ENCODE measurements at places on chromosomes 6 and 20. TPM values are rescaled to one million over a fixed set of nuclear protein-coding genes. Genes with fewer than 3 reads are reported as not detected.

The IMPG1 gene
- total RNA-seq = not detected

The SLC44A4 gene
- total RNA-seq = 18.6 TPM

The ULBP3 gene
- 0.38 TPM for total RNA-seq

The NCOA6 gene
- 17.7 TPM for total RNA-seq

The NOTCH4 gene
- total RNA-seq = 2.7 TPM

- H3K27ac ChIP-seq = no peak overlapping the region
- H3K4me3 ChIP-seq = no peak overlapping the region
- no peaks in the 10 kb centered on the region for H3K4me1 ChIP-seq
- no peaks in the 10 kb centered on the region for H3K36me3 ChIP-seq
- H3K27me3 ChIP-seq = no peaks in the 10 kb centered on the region
Measured at GRCh38 chr6:20313051-20313450, 88.6 kb upstream of the E2F3 start.

DNA sequence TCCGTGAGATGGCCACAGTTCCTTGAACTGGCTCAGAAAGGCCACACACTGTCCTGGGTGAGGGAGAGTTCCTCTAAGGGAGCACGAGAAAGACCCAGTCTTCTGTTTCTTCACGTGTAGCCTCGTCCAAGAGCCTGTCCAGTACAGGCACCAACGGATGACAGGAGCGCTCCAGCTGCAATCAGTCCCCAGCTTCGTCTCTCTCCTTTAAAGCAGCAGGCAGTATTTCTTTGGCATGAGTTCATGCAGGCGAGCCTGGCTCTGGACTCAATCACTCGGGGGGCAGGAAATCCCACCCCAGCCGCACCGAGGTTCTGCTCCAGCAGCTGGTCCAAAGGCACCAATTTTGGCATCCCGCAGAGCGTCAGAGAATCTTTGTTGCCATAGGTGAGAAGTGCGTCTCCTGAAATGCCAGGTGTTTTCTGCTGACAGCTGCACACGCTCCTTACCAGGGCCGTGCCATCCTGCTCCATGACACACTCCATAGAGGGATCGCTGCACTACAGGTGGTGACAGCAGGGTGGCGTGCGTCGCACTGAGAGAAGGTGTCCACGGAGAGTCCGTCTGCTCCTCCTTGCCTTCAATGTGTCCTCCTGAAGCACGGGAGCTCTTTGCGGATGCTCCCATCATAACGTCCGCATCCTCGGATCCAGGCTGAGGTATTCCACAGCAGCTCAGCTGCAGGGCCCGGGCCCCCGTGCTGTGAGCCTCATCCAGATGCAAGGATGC lies 59.6 kb upstream of the AFDN start:
- H3K27ac ChIP-seq = no peak overlapping the region
- H3K4me1 ChIP-seq = no peaks in the 10 kb centered on the region
- H3K27me3 ChIP-seq = peaks cover 87% of the 10 kb centered on the region
- H3K36me3 ChIP-seq = no peaks in the 10 kb centered on the region
- DNase-seq = peak; percentile 72

DNA sequence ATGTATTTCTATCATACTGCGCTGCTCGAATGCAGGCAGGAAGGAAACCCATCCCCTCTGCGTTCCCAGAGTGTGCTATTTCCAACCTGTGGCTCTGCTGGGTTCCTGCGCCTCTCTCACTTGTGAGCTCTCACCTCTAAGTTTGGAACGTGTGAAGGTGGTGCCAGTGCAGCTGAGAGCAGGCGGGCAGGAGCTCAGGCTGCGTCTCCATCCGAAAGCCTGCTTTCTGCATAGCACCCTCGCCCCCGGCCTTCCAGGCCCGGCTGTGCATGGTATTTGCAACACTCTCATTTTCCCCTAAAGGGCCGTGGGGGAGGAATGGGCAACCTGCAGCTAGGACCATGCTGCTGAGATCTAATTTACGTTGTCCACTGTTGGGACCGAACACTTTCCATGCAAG lies 288.0 kb upstream of the TSHZ2 start:
- H3K27me3 ChIP-seq = no peaks in the 10 kb centered on the region
- H3K36me3 ChIP-seq = no peaks in the 10 kb centered on the region
- no peak overlapping the region for H3K27ac ChIP-seq
- no peak for DNase-seq
- no peak overlapping the region for H3K4me3 ChIP-seq

DNA sequence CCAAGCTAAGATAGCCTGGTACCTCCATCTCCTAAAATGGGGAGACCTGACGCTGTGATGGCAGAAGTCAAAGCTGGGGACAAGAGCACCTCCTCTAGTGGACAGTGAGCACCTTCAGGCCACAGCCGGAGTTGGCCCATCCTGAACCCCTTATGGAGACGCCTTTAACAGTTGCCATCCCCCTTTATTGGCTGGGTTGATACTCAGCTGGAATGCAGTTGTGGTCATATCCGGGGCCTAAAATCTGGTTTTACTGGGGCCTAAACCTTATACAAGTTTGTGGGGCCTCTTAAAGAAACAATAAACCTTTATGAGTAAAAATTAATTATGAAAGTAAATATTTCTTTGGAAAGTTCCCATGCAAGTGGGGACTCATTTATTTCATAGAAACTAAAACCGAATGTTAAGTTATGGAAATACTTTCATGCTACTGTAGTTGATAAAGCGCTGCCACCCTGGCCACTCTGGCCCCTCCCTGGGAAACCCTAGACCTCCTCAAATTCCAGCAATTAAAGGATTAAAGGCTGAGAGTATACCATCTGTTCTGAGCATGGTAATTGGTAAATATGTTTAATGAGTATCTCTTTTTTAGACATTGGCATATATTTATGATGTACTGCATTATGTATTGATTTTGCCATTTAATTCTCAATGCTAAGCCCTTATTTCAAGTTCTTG lies 95.1 kb upstream of the SASH1 start:
- H3K4me3 ChIP-seq = no peak overlapping the region
- no peaks in the 10 kb centered on the region for H3K36me3 ChIP-seq
- no peak overlapping the region for H3K27ac ChIP-seq
- H3K27me3 ChIP-seq = peaks cover 13% of the 10 kb centered on the region
- no peak for DNase-seq

DNA sequence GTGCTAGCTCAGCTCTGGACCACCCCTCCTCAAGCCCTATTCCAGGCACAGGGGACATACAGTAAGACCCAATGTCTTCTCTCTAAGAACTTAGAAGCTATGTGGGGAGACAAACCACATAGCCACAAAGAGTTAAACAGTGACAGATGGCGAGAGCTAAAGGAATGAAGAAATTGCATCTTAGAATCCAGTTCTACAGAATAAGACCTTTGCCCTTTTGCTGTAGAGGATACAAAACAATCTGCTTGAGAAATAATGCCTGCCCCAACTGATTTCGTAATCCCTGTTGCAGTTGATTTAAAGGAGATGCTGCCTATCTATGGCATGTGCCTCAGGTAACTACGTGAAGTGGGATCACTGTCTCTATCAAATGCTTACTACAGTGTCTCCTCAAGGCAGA lies 31.2 kb downstream of the TNFRSF21 start:
- H3K27ac ChIP-seq = no peak overlapping the region
- H3K27me3 ChIP-seq = no peaks in the 10 kb centered on the region
- no peaks in the 10 kb centered on the region for H3K36me3 ChIP-seq
- no peak for DNase-seq

DNA sequence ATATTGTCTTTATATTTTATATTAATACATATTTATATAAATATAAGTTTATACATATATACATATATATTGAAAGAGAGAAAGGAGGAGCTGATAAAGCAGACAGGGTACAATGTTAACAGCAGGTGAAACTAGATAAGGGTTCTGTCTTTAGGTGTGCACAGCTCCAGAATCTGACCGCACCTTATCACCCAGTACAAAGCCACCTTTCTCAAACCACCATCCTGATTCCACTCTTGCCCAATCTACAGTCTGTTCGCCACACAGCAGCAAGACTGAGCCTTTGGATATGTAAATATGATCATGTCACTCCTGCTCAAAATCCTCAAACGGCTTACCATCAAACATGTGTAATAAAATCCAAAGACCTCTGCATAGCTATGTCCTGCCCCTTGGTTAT lies 34.7 kb upstream of the ASCC3 start:
- H3K27me3 ChIP-seq = no peaks in the 10 kb centered on the region
- H3K4me1 ChIP-seq = peaks cover 5% of the 10 kb centered on the region
- H3K4me3 ChIP-seq = no peak overlapping the region
- no peak overlapping the region for H3K27ac ChIP-seq
- no peaks in the 10 kb centered on the region for H3K36me3 ChIP-seq

GRCh38 chr6:11525468-11526155 lies 11.9 kb upstream of the TMEM170B start:
- no peaks in the 10 kb centered on the region for H3K36me3 ChIP-seq
- no peaks in the 10 kb centered on the region for H3K4me1 ChIP-seq

DNA sequence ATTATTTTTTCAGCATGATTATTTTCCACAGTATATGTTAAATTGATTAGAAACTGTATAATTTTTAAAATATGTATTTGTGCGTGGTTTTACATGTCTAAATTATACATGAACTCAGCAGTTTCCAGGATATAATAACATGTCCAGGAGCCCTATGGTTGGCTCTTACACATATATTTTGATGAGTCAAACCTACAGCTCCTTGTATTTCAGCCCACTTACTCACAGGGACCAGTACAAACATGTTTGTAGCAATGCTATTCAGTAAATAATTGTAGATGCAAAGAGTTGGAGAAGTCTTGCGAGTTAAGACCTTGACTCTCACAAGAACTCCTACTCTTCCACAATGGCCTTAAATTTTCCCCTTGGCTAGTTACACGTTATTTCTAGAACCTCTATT lies 107.2 kb upstream of the SASH1 start:
- no peaks in the 10 kb centered on the region for H3K36me3 ChIP-seq
- peaks cover 15% of the 10 kb centered on the region for H3K27me3 ChIP-seq
- H3K4me3 ChIP-seq = no peak overlapping the region

DNA sequence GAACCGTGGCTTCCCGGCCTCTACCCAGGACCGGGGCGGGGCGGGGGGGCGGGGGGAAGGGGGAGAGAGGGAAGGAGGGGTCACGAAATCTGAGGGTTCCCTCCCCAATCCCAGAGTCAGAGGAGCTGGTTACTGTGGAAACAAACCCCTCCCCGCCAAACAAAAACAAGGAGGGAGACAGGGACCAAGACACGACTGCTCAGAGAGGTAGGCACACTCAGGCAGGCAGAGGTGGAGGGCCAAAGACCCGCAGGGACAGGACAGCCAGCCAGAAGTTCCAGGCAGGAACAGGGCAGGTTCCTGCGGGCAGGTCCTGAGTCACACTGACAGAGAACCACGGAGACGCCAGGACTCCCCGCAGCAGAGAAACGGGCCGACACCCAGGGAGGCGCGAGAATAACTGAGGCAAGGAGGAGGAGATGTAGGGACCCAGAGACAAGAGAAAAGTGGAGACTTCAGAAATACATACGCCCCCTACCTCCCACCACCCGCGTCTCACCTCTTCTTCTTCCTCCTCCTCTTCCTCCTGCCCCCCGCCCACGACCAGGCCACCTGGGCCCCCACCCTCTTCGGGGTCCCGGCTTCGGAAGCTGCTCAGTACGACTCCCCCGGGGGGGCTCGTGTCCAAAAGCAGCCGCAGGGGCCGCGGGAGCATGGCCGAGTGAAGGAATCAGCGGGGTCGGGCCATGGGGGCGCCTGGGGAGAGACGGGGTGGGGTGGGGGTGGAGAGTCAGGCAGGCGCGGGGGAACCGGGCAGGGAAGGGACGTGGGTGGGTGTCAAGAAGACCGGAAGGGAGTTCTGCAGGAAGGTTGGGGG lies 578 bp downstream of the RGL2 start:
- peak overlapping the region; percentile 64 for H3K4me3 ChIP-seq
- H3K27ac ChIP-seq = peak overlapping the region; percentile 94
- DNase-seq = peak; percentile 86
- peaks cover 11% of the 10 kb centered on the region for H3K4me1 ChIP-seq

DNA sequence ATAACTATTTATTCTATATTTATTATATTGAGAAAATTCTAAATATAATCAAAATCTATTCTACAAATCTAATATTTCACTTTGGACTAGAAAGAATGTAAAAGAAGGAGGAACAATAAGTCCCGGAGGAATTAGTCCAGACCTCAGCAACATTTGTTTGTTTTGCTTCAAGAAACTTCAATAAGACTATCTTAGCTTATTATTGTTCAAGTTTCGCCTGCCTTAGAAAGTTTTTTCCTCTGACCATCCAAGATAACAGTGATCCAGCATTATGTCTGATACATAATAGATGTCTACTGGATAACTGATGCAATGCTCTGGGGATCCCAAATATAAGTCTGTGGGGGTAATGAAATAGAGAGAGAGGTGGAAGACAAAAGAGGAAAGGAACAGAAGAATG lies 28.7 kb upstream of the NT5E start:
- H3K27me3 ChIP-seq = no peaks in the 10 kb centered on the region
- no peak overlapping the region for H3K27ac ChIP-seq
- no peak overlapping the region for H3K4me3 ChIP-seq
- no peaks in the 10 kb centered on the region for H3K4me1 ChIP-seq

DNA sequence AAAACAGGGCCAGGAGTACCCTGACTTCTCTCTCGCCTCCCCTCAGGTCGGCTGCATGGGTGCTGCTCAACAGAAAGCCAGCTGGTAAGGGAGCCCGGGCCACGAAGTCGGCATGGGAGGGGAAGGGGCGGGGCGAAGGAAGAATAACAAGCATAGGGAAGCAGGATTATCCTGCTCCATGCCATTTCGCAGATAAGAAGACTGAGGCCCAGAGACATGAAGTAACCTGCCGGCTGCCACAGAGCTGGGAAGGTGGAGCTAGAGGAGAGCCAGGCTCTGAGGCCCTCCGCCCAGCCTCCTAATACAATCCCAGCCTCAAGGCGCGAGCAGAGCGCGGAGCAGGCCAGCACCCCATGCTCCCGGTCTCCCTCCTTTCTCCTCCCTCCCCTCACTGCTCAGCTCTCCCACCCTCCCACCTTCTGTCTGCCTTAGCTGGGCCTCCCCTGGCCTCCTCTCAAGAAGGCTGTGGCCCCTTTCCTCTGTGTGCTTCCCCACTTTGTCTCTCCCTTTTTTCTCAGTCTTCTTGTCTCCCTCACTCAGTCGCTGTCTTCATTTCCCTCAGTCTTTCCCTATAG lies 13.2 kb upstream of the HMGA1 start:
- H3K27ac ChIP-seq = peak overlapping the region; percentile 93
- peaks cover 43% of the 10 kb centered on the region for H3K4me1 ChIP-seq

DNA sequence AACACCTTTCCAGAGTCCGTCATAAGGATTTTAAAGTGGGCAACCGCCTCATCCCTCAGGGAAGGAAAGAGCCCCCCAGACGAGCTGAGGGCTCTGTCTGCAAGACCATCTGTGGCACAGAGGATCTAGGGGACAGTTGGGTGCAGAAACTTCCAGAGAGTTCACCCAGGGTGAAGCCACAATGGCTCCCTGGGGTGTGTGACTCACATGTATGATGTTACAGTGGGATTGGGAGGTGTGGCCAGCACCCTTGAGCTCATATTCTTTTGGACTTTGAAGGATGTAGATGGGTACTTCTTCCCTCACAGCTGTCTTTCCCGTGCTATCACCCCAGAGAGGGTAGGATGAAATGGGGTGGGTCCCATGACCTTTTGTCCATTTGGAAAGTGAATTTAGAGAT lies 95.5 kb downstream of the NCR2 start:
- H3K27me3 ChIP-seq = peaks cover 22% of the 10 kb centered on the region
- no peaks in the 10 kb centered on the region for H3K4me1 ChIP-seq
- peak; percentile 22 for DNase-seq
- no peak overlapping the region for H3K4me3 ChIP-seq
- no peaks in the 10 kb centered on the region for H3K36me3 ChIP-seq

All from K562 (cell line).